ENCODE measurements at places on chromosomes 11 and 22.
A peak's percentile ranks its signal among the peaks of the same experiment; 100 is the strongest.

- DNase-seq, result no peak
Observed at GRCh38 chr11:120548682-120549209, 37.2 kb downstream of the GRIK4 start.

DNA sequence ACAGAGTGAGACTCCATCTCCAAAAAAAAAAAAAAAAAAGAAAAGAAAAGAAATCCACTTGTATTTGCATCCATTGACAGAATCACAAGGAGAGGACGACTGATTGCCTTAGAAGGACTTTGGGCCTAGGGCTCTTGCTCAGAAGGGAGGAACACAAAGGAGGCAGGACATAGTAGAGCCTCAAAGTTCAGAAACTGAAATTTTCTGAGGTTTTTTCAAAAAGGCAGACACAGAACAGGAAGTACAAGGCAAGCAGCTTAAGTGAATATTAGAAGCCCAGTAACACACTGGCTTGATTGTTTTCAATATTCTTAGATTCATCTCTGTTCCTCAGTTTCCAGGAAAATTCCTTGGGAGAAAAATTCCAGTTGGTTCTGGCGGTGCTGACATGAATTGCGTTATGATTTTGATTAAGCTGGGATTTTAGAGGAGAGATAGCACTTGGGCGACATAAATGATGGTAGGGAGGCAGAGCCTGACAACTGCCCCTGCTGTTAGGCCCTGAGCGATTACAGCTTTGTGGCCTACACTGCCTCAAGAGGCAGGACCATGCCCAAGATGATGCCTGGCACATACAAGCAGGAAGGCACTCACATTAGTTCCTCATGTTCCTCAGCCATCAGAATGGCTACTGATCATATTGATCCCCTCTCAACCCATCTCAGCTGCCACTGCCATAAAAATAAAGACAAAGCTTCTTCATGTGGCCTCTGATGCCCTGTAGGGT lies 15.3 kb downstream of the CLPB start:
- no peak for DNase-seq

DNA sequence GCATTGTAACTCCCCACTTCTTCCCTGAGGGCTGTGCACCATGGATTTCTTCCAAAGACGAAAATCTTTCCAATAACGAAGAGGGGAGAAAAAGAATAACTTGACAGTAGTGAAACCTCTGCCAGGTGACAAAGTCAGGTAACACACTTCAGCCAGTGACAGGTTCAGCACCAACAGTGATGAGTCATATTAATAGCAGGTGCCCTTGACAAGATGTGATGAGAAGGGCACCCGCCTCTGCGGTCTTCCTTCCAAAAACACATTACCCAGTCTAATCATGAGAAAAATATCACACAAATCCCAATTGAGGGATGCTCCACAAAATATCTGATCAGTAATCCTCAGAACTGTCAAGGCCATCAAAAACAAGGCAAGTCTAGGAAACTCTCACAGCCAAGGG lies 157.8 kb downstream of the EFCAB6 start:
- no peak for DNase-seq

GRCh38 chr11:110422306-110422905 lies 7.3 kb upstream of the FDX1 start:
- DNase-seq, result no peak

- DNase-seq, result no peak
Observed at GRCh38 chr11:119717839-119718534, 11.0 kb downstream of the NECTIN1 start.

- no peak for DNase-seq
Observed at GRCh38 chr11:10413268-10413667, 41.8 kb upstream of the AMPD3 start.

DNA sequence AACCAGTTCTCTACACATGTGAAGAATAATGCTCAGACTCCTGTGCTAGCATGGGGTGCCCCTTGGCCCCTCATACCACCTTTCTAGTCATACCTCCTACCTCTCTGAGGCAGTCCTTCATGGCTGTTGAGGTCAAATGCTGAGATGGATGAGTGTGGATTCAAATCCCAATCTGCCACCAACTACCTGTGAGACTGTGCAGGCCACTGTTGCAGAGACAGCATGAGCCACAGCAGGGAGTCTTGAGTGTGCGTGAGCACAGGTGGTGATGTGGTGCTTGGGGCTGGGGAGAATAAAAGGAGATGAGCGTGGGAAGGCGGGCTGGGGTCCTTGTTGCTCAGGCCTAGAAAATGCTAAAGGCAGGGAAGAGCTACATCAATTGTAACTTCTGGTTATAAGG lies 218.0 kb upstream of the E2F8 start:
- DNase-seq, result no peak

DNA sequence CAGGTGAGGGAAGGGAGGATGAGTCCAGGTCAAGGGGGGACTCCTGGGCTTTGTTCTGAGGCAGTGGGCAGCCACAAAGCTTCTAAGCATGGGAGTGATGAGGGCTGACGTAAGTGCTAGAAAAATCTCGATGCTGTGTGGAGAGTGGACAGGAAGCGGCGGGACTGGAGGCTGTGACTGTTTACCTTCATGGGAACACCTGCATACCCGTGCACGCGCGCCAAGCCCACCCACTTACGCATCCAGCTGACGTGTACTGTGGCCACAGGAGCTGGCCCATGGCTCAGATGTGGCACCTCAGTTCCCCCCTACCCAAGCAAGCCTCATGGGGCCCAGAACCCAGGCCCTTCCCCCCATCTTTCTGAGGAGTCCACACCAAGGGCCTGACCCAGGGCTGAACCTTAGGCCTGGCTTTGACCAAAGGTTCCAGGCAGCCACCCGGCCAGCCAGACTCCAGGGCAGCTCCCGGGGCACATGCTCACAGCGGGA lies 14.0 kb downstream of the MYRF start:
- no peak for DNase-seq

DNA sequence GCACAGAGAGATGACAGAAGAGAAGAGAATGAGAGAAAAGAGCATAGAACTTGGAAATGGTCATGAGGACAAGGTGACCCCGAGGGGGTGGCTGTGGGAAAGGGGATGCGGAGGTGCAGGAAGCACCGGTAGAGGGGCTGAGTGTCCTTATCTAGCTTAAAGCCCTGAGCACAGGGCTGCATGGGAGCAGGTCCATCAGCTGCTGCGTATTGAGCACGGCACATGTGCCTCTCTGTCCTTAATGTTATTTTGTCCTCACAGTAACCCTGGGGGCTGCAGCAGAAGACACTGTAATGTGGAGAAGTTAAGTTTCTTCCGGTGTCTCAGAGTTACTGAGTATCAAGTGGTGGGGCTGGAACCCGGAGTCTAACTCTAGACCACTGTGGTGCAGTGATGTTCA lies 94.4 kb upstream of the OR4B1 start:
- no peak for DNase-seq

- no peak for DNase-seq
Observed at GRCh38 chr11:132312701-132313111, 942.3 kb downstream of the NTM start.

- no peak for DNase-seq
Observed at GRCh38 chr11:67404515-67405195, 772 bp downstream of the TBC1D10C start.

DNA sequence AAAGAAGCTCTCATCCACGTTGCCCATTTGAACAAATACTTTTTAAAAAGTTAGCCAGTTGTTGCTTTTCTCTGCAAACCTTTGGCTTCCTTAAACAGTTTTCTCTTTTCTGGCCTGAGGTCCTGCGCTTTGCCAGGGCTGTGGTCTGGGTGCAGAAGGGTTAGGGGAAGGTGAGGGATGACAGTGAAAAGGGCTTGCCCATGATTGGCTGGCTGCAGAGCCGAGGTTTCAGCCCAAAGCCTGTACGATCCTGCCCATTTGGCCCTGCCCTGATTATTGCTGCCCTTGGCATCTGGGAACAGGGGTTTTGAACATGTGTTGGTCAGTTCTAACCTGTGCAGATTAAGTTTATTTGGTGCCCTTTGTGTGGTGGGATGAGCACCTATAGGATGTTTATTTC lies 1.5 kb downstream of the INCENP start:
- DNase-seq, result no peak

GRCh38 chr11:1350086-1350725 lies 39.5 kb upstream of the BRSK2 start:
- no peak for DNase-seq

DNA sequence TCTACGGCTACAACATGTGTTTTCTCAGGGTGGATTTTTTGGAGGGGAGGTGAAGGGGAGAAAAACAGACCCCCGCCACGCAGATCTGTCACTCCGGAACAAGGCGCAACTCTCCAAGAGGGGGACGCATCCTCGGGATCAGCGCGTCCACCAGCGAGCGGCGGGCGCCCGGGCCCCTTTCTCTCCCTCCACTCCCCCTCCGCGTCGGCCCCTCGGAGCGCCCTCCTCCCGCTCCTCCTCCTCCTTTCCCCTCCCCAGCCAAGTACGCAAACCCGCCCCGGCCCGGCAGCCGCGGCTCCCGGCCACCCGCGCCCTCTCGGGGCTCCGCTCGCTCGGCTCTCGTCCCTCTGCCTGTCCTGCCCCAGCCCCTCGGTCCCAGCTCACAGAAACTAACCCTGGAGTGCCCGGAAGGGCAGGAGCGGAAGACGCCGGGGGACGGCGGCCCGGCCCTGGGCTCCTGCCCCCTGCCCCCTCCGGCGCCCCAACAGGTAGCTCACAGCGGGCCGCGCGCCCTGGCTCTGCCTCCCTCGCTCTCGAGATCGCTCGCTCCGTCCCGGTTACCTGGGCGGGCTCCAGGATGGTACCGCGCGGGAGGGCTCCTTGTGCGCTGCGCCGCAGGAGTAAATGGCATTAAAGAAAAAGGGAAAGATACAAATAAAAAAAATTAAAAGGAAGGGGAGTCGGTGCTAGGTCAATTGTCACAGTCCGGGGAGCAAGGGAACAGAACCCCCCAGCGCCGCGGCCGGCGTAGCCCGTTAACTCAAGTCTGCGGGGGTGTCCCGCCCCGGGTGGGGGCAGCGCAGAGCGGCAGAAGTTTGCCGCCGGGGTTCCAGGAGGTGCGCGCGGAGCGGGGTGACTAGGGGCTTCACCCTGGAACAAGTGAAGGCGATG lies 131.4 kb upstream of the C11orf58 start:
- peak; percentile 16 for DNase-seq

DNA sequence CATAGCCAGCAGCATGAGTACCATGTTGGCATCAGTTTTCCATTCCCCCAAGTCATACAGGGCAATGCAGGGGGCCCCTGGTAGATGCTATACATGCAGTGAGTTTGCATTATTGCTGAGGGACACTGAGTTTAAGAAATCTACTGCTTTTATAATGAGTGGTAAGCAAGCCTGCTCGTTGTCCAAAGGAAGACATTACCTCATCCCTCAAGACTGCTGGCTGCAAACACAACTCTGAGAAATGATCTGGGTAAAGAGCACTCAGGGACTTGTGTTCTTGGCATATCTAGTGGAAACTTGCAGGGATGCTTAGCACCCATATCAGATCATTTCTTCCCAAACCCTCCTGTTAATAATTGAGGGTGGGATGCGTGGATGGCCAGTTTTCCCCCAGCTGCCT lies 77.9 kb downstream of the CWC15 start:
- no peak for DNase-seq

GRCh38 chr22:30288419-30289140 lies 725 bp downstream of the CASTOR1 start:
- DNase-seq, result no peak

- peak; percentile 18 for DNase-seq
Observed at GRCh38 chr11:57779276-57779675, 17.7 kb downstream of the CTNND1 start.

DNA sequence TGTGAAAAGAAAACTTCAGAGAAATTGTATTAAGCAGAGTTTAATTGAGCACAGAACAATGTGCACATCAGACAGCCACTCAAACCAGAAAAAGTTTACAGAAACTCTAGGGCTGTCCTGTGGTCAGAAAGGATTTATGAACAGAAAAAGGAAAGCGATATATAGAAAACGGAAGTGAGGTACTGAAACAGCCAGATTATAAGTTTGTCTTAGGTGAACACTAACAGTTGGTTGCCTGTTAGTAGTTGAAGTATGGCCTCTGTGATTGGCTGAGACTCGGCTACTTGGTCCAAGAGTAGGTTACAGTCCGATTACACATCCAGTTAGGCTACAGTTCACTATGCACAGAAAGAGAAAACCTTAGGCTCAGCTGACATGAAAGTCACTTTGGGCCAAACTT lies 1232.5 kb upstream of the RAG2 start:
- DNase-seq, result no peak

GRCh38 chr22:37011472-37011871 lies 7.8 kb downstream of the TST start:
- no peak for DNase-seq

DNA sequence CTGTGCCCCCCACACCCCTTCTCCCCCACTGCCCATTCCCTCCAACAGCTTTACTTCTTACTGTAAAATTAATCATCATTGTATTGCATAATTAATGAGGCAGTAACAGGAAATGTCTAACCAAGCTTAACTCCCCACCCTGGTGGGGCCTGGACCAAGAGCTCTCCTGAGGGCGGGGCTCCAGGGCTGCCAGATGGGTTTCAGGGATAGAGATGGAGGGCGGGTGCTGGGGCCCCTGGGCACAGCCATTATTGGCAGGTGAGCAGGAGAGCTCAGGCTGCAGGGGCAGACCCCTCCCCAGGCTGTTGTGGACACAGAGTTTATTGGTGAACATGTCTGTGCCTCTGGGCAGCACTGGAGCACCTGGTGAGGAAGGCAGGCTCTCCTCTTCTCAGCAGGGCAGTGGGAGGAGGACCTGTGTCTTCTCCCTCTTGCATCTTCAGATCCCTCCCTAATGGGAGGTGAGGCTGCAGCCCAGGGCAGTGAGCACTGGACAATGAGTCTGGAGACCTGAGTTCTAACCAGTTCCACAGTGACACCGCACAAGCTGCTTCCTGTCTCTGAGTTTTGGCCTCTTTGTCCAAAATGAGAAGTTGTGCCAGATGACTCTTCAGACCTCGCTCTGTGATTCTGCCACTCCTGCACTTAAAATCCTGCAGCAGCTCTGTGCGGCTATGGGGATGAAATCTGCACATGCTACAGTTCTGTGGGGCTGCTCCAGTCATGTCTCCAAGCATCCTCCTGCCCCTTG lies 233.3 kb downstream of the CEP164 start:
- no peak for DNase-seq

GRCh38 chr11:14669958-14670357 lies 26.4 kb downstream of the PDE3B start:
- no peak for DNase-seq

GRCh38 chr11:122367809-122368231 lies 251.8 kb upstream of the BLID start:
- peak; percentile 17 for DNase-seq

GRCh38 chr22:50326225-50326955 lies 422 bp downstream of the DENND6B start:
- no peak for DNase-seq

DNA sequence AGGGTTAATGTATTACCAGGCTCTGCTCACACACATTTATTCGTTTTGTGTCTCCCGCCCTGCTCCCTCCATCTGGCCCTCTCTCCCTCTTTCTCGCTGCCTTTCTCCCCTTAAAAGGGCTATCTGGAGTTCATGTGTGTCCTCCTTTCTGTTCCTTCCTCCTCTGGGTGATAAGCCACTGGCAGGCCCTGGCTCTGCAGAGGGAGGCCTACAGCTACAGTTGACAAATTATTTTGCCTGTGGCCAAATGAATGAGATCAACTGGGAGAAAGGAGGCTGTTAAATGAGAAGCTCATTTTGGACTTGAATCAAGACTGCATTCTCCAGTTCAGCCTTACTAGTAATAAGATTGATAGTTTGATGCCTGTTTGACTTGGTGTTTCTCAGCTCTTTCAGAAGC lies 17.5 kb upstream of the OPCML start:
- DNase-seq, result no peak

Data from tibial nerve (tissue), 4 donors.